Activated CD4-positive, alpha-beta T cell treated with anti-CD3 and anti-CD28 coated beads, Interleukin-2, amount 10 ng/mL, durations not matched to agents 7 days and 5 days (primary cell): ENCODE measurements at places on chromosomes 2 and 18.
A peak's percentile ranks its signal among the peaks of the same experiment; 100 is the strongest.

DNA sequence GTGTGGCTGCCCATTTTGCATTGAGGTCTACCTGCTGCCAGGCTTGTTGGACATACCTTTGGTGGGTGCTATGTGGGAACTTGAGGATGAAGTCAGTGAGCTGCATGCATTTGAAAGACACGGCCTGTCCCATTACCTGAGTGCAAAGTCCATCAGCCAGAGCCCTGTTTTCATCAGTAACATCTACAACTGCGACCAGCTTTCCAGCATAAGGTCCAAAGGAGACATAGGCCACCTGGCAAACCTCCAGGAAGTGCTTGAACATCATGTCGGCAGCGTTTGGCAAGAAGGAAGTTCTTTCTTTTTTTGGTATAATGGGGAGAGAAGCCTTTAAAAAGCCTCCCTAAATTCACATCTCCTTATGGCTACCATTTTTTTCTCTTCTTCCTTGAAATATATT lies 143.1 kb downstream of the FAM161A start:
- DNase-seq = no peak

DNA sequence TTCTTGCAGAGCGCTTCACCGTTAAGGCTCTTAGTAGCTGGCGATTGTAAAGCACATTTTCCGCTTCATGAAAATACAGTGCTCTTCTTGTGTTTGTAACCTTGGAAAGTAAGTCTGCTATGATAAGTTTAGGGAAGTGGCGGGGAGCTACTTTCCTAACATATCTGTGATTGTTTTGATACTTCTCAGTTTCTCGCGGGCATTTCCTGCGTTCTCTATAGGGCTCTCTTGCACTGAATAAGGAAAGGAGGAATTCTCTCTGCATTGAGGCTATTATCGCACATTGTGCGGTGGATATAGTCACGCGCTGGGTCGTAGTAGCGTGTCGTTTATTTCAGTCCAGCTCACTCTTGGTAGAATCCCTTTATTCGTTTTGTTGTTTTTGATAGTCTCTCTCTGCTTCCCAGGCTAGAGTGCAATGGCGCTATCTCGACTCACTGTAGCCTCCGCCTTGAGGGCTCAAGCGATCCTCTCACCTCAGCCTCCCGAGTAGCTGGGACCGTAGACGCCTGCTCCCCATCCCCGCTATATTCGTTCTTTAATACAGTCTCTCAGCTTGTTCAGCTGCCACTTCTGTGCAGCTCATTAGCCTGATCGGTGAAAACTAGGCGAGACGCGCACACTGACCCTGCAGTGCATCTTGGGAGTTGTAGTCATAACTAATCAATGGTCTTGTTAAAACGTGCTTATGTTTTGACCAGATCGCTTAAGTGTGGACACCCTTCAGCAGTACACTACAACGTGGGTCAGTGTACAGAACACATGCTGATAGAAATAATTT lies 1.0 kb upstream of the PPP4R3B start:
- peak; percentile 70 for DNase-seq

- DNase-seq = no peak
Measured at GRCh38 chr18:845152-845819, 33.2 kb upstream of the YES1 start.

GRCh38 chr2:15797231-15797938 lies 143.0 kb upstream of the MYCN start:
- DNase-seq = no peak

DNA sequence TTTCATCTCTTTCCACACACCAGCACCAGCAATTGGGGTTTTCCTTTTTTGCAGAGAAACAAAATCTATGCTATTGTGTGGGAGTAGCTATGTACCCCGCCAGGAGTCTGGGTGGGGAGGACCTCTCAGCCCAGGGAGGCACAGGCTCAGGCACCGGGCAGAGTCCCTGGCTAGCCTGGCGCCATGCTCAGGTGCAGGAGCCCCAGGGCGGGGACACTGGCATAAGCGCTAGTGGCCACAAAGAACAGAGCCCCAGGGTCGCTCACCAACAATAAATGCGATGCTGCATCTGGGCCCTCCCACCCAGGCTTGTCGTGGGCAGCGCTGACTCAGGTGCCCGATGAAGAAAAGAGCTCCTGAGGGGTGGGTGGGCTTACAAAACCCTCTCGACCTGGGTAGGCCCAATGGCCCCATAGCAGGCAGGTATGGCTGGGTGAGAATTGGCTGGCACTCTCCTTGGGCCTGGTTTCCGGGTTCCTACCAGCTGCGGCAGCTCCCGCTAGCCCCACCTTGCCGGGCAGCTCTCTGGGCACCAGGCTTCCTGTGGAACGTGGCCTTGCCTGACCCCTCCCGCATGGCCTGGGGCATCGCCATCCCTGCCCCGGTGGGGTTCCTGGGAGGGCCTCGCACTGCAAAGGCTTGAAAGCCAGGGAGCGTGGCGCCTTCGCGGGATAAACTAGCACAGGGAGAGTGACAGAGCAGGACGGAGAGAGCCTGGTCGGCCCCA lies 31.8 kb upstream of the COL6A3 start:
- DNase-seq = no peak

DNA sequence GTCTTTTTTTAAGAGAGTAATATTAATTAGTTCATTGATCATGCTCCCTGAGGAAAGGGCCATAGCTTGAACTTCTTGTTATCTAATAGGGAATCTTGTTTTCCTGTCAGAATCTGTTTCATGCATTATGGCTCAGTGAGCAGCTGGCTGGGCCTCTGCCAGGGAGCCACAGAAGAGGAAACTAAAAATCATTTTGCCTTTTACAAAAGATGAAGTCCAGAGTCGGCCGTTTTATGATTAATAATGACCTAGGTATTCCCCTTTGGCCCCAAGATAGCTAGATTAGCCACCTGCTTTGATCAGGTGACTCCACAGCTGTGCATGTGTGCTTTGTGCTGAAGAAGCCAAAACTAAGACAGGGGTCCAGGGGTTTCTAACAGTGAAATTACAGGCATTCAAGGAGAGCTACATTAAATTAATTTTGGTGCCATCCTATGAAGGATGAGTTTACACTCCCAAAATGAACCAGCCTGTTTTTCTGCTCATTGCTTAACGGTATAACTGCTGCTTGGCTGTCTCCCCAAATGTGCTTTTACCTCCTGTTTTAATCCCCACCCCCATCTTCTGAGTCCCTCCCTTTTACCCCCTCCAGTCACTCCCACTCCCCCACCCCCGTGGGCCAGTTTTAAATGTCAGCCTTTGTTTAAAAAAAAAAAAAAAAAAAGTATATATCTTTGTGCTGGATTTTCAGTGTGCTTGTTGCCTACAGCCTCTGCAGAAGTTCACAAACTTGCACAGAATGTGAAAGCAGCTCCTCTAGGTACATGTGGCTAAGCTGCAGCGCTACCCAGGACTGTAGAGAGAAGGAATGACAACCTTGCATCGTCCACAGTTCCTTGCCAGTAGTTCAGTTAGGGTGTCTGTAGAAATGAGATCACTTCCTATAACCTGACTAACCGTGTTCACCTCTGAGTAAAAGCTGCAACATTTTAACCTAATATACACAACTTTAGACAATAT lies 93.1 kb downstream of the CABLES1 start:
- DNase-seq = peak; percentile 49

GRCh38 chr18:79513381-79514081 lies 117.8 kb downstream of the NFATC1 start:
- DNase-seq = peak; percentile 5

DNA sequence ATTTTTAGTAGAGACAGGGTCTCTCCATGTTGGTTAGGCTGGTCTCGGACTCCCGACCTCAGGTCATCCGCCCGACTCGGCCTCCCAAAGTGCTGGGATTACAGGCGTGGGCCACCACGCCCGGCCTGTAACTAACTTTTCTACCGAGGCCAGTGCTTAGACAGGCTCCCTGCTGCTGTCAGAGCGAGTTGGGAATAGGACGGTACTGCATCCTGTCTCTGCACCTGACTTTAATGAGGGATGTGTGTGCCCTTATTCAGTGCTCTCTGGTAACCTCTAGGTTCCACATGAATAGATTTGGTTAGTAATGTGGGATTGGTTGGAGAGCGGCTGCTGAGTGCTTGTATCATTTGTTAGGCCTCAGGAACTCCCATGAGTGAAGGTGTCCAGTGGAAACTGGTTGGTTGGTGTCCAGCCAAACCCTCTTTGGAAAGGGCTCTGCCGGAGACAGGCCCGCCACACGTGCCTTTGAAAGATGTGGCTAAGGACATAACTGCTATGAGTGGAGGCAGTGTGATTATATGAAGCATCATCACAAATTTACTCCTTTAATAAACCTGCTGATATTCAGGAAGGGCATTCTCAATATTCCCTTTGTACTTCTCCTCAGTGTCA lies 36.6 kb downstream of the MYOM1 start:
- DNase-seq = no peak

DNA sequence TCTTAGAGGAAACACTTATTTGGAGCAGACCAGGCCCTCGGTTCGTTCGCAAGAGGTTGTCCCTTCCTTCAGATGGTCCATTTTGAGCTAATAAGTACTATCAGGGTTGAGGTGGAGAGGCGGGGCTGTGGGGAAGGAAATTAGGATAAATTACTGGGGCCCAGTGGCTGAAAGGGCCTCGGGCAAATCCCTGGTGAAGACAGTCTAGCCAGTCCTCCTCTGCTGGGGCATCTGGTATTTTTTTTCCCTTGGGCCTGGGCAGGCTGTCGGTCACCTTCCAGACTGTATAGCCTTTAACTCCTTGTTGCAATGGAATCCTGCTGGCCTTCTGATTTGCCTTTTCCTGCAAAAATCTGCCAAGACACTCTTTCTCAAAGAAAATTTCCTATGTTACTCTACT lies 1.7 kb upstream of the MYO3B start:
- DNase-seq = no peak

GRCh38 chr18:78804206-78805030 lies 175.2 kb upstream of the SALL3 start:
- no peak for DNase-seq

DNA sequence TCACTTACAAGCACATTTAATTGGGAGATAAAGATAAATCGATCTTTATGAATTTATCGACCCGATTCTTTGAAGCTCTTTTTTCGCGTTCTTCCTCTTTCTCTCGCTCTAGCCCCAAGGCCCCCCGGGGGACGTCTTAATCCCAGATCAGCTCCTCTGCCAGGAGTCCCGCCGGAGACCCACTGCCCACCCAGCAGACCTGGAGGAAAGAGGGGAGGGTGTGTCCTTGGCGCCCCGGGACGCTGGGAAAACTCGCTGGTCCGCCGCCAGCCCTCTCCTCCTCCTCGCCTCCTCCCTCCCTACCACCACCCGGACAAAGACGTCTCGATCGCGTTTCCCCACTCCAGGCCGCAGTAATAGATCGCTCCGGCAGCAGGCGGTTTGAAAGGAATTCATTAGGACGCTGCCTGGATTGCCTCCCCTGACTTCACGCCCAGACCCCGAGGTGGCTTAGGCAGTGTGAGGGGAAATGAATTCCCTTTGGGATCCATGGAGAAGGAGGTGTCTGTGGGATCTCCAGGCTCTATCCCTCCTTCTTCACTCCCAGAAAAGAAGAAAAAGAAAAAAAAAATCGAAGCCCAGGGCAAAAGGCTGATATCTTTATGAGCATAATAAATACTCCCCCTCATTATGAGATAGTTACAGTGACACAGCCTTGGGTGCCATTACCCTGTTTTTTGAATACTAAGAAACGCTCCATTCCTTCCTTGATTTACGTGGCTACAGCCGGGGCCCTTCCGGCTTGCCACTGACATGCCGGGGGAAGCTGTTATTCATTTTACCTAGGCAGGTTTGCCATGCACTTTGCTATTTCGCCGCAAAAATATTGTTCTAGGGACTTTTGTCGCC lies 1.8 kb upstream of the GBX2 start:
- no peak for DNase-seq

DNA sequence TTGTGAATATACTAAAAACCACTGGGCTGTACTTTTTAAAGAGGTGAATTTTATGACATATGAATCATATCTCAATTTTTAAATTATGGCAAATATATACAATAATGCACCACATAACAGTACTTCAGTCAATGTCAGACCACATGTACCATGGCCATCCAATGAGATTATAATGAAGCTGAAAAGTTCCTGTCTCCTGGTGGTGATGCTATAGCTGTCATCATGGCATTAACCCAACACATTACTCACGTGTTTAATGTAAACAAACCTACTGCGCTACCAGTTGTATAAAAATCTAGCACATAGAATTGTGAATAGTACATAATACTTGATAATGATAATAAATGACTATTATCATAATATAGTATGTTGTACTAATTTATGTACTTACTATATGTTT lies 77.6 kb upstream of the ID2 start:
- no peak for DNase-seq

- peak; percentile 54 for DNase-seq
Measured at GRCh38 chr2:207046724-207047123, 107.4 kb downstream of the CPO start.

DNA sequence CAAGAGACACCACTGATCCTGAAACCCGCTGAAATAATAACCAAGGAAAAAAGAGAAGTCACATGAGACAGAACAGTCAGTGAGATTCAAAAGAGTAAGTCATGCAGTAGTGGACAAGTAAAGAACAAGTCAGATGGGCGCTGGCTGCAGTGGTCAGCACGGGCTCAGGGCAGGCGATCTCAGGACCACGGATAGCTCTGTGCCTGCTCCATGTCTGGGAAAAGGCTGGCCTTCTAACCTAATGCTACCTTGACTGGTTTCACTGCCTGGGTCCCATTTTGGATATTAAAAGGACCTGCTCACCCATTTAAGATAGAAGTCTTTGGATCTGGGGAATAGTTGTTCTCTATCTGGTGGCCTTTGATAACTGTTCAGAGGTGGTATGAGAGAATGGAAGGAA lies 61.7 kb upstream of the LCLAT1 start:
- DNase-seq = no peak

- DNase-seq = no peak
Measured at GRCh38 chr2:170991398-170992182, 62.5 kb downstream of the GORASP2 start.

- no peak for DNase-seq
Measured at GRCh38 chr2:237859533-237860272, at the start of gene RAMP1. RAMP1 (plus strand) TSS chr2:237859623; CDS start chr2:237859676, 53 bp downstream.

DNA sequence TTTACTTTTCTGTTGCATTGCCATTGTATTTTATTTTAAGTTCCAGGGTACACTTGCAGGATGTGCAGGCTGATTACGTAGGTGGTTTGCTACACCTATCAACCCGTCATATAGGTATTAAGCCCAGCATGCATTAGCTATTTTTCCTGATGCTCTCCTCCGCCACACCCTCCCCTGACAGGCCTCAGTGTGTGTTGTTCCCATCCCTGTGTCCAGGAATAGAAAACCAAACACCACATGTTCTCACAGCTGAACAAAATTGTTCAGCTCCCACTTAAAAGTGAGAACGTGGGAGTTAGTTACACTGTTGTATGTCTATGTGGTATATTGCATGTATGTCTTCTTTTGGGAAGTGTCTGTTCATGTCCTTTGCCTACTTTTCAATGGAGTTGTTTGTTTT lies 1631.7 kb downstream of the DPP10 start:
- DNase-seq = no peak
